ENCODE measurements at places on chromosomes 1 and 21.

- no peaks in the 10 kb centered on the region for H3K27me3 ChIP-seq
- peaks cover 6% of the 10 kb centered on the region for H3K4me1 ChIP-seq
- DNase-seq = no peak
- H3K36me3 ChIP-seq = no peaks in the 10 kb centered on the region
- H3K4me3 ChIP-seq = no peak overlapping the region
- no peak overlapping the region for H3K27ac ChIP-seq
These were observed 135.6 kb downstream of the ZZZ3 start for GRCh38 chr1:77546890-77547289.

DNA sequence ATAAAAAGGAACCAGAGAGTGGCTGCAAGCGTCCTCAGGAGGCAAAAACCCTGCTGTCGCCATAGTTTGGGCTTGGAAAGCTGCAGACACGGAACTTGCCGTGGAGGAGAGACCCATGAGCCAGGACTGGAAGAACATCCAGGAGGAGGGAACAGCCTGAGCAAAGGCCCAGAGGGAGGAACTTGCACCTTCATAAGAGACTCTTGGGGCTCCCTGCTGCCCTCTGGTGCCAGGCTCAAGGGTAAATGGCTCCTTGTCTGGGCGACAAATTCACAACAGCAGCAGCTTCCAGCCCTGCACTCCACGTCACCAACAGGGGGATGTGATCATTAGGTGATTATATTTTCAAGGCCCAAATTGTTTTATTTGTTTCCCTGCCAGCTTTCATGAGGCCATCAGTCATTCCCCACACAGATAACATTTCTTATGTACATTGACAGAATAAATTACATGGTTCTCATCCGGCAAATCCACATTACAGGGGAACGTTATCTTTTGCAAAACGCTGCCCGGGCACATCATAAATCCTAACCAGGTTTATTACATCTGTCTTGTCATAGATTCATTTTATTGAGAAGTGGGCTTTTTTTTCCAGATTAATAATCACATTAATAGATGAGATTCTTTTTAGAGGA is 143.0 kb upstream of the GRIK3 start:
- no peak overlapping the region for H3K27ac ChIP-seq
- no peak overlapping the region for H3K4me3 ChIP-seq
- peaks cover 48% of the 10 kb centered on the region for H3K27me3 ChIP-seq
- no peaks in the 10 kb centered on the region for H3K36me3 ChIP-seq
- DNase-seq = no peak
- H3K4me1 ChIP-seq = no peaks in the 10 kb centered on the region

DNA sequence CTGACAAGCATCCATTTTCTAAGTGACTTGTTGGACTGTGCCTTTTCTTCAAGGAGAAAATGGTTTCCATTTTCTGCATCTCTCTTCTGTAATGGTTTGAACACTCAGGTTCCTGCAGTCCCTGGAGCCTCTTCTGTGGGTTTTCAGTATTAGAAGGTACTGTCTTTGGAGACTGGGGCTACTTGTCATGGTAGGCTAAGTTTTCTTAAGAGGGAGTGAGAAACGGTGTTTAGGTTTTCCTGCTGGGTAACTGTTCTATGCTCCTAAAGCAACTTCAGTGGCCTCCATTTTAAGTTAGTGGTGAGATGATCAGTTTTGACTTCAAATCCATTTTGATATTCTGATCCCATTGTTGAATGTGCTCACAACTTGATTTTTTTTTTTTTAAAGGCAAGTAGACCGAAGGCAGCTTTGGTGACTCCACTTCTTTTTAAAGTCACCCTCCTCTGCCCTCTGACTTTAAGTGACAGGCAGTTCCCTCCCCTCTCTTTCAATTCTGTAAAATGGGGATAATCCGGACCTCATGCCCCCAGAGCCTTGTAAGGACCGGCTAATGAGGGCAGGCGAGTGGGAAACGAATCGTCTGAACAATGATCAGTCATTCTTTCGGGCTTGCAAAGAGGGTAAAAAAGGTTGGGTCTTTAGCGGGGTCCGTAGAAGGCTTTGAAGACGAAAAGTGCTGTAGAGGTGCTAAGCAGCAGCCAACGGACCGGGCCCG is 1.0 kb upstream of the ARID1A start:
- H3K36me3 ChIP-seq = no peaks in the 10 kb centered on the region
- H3K4me3 ChIP-seq = peak overlapping the region; percentile 91
- no peaks in the 10 kb centered on the region for H3K27me3 ChIP-seq
- peaks cover 39% of the 10 kb centered on the region for H3K4me1 ChIP-seq
- peak overlapping the region; percentile 99 for H3K27ac ChIP-seq

GRCh38 chr1:209397910-209398309 is 185.6 kb upstream of the CAMK1G start:
- no peak overlapping the region for H3K4me3 ChIP-seq
- no peaks in the 10 kb centered on the region for H3K36me3 ChIP-seq
- peaks cover 27% of the 10 kb centered on the region for H3K4me1 ChIP-seq
- DNase-seq = no peak
- H3K27me3 ChIP-seq = no peaks in the 10 kb centered on the region

DNA sequence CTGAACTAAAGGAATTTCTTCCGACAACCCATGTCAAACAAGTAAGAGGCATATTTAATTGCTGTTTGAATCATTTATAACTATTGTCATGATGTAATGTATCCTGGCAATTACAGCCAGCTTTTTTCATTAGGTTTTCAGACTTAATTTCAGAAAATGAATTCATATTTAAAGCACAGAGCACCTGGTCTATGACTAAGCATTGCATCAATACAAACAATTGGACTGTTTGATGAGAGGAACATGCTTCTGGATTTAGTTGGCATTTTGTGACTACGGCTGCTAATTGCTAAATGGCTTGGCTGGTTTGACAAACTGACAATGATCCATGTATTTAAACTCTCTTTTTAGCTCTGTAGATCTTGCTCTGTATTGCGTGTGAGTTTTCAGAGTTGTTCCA is 853.4 kb downstream of the NCAM2 start:
- H3K36me3 ChIP-seq = no peaks in the 10 kb centered on the region
- no peak overlapping the region for H3K27ac ChIP-seq
- no peak for DNase-seq
- H3K27me3 ChIP-seq = no peaks in the 10 kb centered on the region

DNA sequence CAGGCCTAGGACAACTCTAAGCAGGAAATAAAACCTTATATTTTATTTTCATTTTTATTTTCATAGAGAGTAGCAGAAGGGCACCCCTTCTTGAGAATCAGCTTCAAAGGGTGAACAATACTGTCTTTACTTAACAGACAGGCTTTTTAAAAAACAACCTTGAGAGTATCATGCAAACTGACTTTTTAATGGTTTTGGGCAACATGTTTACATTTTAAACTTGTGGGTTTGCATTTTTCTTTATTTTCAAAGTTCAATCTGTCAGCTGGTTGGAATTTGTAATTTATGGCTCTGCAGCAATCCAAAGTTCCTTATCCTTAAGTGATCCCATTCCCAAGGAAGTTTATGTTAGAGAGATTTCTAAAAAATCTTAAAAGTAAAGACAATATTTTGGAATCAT is 392.3 kb upstream of the ADAMTS5 start:
- H3K4me3 ChIP-seq = no peak overlapping the region
- H3K36me3 ChIP-seq = no peaks in the 10 kb centered on the region
- no peak for DNase-seq
- peaks cover 6% of the 10 kb centered on the region for H3K4me1 ChIP-seq
- H3K27me3 ChIP-seq = no peaks in the 10 kb centered on the region

GRCh38 chr1:99233446-99233845 is 30.8 kb upstream of the PLPPR4 start:
- no peak overlapping the region for H3K4me3 ChIP-seq
- DNase-seq = no peak
- no peaks in the 10 kb centered on the region for H3K36me3 ChIP-seq
- no peaks in the 10 kb centered on the region for H3K27me3 ChIP-seq
- no peaks in the 10 kb centered on the region for H3K4me1 ChIP-seq

DNA sequence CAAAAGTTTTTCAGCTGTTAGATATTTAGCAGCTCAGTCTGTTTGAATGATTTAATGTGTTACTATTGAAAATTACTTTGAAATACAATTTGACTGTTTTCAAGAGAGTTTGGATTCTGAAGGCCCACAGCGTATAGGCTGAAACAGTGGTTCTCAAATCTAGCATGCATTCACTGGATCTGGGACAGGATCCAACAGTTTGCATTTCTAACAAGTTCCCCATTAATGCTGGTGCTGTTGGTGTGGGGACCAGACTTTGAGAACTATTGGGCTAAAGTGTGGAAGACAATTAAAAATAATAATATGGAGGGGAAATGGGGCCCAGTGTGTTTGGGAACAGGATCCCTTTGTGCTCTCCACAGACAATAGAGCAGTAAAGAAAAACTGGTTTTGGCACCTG is 31.9 kb downstream of the ITSN1 start:
- H3K4me3 ChIP-seq = no peak overlapping the region
- peaks cover 20% of the 10 kb centered on the region for H3K36me3 ChIP-seq
- H3K27ac ChIP-seq = no peak overlapping the region
- peaks cover 27% of the 10 kb centered on the region for H3K4me1 ChIP-seq
- H3K27me3 ChIP-seq = no peaks in the 10 kb centered on the region

GRCh38 chr1:223462047-223462630 is 68.9 kb downstream of the CCDC185 start:
- H3K36me3 ChIP-seq = no peaks in the 10 kb centered on the region
- H3K27me3 ChIP-seq = no peaks in the 10 kb centered on the region

- H3K27ac ChIP-seq = no peak overlapping the region
- H3K27me3 ChIP-seq = peaks cover 6% of the 10 kb centered on the region
- no peak overlapping the region for H3K4me3 ChIP-seq
- no peaks in the 10 kb centered on the region for H3K36me3 ChIP-seq
These were observed 110.5 kb downstream of the TOMM20 start for GRCh38 chr1:235018161-235018560.

DNA sequence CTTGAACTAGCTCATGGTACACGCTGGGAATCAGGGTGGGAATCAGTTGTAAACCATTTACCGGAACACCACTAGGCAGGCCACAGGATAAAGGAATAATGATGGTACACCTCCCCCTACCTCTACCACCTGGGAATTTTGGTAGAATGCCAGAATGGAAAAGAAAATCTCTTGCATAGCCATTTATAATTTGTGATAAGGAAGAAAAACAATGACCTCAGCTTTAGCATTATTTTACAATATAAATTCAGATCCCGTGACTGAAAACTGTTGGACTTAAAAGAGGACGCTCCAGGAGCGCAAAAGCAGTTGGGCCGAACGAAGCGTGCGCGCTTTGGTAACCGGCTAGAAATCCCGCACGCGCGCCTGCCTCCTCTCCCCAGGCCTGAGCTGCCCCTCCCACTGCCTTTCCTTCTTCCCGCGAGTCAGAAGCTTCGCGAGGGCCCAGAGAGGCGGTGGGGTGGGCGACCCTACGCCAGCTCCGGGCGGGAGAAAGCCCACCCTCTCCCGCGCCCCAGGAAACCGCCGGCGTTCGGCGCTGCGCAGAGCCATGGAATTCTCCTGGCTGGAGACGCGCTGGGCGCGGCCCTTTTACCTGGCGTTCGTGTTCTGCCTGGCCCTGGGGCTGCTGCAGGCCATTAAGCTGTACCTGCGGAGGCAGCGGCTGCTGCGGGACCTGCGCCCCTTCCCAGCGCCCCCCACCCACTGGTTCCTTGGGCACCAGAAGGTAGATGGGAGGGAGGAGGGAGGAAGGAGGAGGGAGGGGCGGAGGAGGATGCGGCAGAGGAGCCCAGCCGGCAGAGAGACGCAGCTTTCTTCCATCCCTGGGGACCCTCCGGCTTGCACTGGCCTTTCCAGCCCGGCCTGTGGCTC is at the start of gene CYP4X1:
Gene CYP4X1, plus strand, starts transcription at position 402 of the 873 bp plus-strand sequence. Its CDS starts 149 bp downstream, at position 551.
- H3K27ac ChIP-seq = no peak within 1 kb of the TSS
- H3K27me3 ChIP-seq = peaks cover 54% of the 10 kb centered on the region
- H3K4me1 ChIP-seq = peaks cover 16% of the 10 kb centered on the region
- H3K36me3 ChIP-seq = no peaks in the 10 kb centered on the region
- peak; percentile 66 for DNase-seq
- peak within 1 kb of the TSS; percentile 85 for H3K4me3 ChIP-seq

DNA sequence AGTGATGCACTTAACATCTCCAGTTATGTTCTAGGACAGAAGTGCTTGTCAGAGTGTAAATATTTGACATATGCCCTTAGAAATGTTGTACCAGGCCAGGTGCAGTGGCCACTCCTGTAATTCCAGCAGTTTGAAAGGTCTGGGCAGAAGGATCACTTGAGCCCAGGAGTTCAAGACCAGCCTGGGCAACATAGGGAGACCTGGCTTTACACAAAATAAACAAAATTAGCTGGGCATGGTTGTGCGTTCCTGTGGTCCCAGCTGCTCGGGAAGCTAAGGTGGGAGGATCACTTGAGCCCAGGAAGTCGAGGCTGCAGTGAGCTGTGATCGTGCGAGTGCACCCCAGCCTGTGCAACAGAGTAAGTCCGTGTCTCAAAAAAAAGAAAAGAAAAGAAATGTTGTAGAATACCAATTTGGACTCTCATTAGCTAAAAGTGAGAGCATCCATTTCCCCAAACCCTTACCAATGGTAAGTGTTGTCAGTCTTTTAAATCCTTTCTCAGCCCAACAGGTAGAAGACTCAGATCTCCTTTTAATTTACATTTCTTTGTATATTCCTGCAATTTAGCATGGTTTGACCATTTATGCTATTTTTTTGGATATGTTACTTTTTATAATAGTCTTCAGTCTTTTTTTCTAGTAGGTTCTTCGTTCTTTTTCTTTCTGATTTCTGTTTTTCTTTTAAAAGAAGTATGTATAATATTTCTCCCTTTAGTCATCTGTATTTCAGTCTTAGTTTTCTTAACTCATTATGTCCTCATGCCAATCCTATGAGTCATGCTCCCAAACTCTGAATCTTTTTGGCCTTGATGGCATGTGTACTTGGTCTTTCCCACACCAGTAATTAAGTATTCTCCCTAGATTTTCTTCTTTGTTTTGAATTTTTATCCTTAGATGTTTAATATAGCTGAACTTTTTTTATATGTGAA is 74.4 kb downstream of the CAMTA1 start:
- no peak for DNase-seq
- H3K27ac ChIP-seq = peak overlapping the region; percentile 86
- H3K4me1 ChIP-seq = peaks cover 7% of the 10 kb centered on the region
- H3K27me3 ChIP-seq = no peaks in the 10 kb centered on the region
- H3K36me3 ChIP-seq = peaks cover 30% of the 10 kb centered on the region
